ENCODE measurements at places on chromosomes 6 and 20.

- DNase-seq: no peak
Observed at GRCh38 chr6:137493218-137494038, 766 bp downstream of the OLIG3 start.

GRCh38 chr20:18585134-18585533, 2.7 kb upstream of the DTD1 start:
- DNase-seq: no peak

DNA sequence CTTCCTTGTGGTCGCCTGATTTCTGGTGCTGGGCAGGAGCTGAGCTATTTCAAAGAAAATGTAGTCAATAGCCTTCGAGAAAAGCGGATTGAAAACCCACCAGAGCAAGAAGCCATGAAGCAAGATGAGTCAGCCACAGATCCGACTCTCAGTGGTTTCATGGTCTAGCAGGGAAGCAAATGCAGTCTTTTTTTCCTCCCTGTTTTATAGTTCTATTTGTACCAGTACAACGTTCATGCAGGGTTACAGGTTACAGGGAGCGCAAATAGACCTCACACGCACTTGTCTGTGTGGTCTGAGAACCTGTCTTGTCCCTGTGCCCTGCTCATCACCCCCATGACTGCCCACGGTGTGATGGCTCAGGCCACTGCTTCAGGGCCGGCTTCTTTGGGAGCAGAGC, 309.8 kb upstream of the SUPT3H start:
- DNase-seq: no peak

DNA sequence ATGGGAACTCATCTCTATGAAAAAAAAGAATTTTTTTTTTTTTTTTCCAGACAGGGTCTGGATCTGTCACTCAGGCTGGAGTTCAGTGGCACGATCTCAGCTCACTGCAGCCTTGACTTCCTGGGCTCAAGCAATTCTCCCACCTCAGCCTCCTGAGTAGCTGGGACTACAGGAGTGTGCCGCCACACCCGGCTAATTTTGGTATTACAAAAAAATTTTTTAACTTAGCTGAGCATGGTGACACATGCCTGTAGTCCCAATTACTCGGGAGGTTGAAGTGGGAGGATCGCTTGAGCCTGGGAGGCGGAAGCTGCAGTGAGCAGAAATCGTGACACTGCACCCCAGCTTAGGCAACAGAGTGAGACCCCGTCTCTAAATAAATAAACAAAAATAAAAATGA, 7.5 kb downstream of the DEF6 start:
- DNase-seq: no peak

DNA sequence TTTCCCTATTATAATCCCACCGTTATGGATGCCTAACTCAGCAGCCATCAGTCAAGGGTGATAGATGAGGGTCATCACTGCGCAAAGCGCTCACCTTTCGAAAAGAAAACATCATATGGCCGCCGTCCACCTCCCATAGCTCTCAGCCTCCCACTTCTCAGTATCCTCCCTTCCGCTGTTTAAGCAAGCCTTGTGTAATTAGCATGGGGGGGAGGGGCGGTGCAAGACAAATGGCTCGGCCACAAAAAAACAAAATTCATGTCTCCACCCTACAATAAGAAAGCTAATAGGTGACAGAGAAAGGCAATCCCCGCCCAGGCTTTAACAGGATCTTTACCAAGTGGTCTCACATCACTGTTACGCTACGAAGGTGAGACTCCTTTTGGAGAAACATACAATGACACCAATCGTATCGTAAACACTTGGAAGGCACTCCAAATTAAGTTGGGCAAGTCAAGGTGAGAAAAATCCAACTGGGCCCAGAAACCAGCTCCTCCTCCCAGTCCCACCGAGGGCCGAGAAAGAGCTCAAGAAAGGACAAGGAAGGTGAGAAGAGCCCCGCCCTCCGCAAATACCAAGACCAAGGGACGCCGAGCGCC, 645 bp downstream of the DDX39B start:
- peak; percentile 84 for DNase-seq

DNA sequence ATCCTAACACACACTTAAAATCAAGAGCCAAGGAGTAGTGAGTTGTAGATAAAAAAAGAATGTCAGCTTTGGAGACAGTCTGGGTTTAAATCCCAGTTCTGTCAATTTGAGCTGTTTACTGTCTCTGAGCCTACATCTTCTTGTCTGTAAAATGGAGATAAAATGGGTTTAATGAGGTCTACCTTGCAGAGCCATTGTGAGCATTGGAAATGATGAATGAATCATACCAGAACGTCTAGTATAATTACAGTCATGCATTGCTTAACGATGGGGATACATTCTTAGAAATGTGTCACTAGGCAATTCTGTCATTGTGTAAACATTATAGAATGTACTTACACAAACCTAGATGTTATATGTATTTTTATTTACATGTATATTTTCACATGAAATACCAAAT, 17.6 kb upstream of the SGK2 start:
- DNase-seq: no peak
